ENCODE measurements at places on chromosomes 1 and 21. TPM values are rescaled to one million over a fixed set of nuclear protein-coding genes. Genes with fewer than 3 reads are reported as not detected.
A peak's percentile ranks its signal among the peaks of the same experiment; 100 is the strongest.

- H3K27ac ChIP-seq = no peak overlapping the region
- H3K36me3 ChIP-seq = peaks cover 7% of the 10 kb centered on the region
- no peak overlapping the region for H3K4me3 ChIP-seq
- no peaks in the 10 kb centered on the region for H3K4me1 ChIP-seq
- H3K27me3 ChIP-seq = no peaks in the 10 kb centered on the region
- no peak for DNase-seq
Measured at GRCh38 chr1:227726924-227727599, 8.0 kb downstream of the JMJD4 start.

The KPRP gene
- total RNA-seq = not detected

- peaks cover 7% of the 10 kb centered on the region for H3K4me1 ChIP-seq
- peak overlapping the region; percentile 95 for H3K4me3 ChIP-seq
- peak overlapping the region; percentile 9 for H3K27ac ChIP-seq
- no peaks in the 10 kb centered on the region for H3K36me3 ChIP-seq
- H3K27me3 ChIP-seq = no peaks in the 10 kb centered on the region
Measured at GRCh38 chr1:85465786-85466134, 801 bp upstream of the DDAH1 start.

- H3K4me1 ChIP-seq = no peaks in the 10 kb centered on the region
- H3K27me3 ChIP-seq = no peaks in the 10 kb centered on the region
- H3K36me3 ChIP-seq = no peaks in the 10 kb centered on the region
Measured at GRCh38 chr1:48221122-48221521, 1.4 kb upstream of the SLC5A9 start.

The CNKSR1 gene
- total RNA-seq = 0.28 TPM

DNA sequence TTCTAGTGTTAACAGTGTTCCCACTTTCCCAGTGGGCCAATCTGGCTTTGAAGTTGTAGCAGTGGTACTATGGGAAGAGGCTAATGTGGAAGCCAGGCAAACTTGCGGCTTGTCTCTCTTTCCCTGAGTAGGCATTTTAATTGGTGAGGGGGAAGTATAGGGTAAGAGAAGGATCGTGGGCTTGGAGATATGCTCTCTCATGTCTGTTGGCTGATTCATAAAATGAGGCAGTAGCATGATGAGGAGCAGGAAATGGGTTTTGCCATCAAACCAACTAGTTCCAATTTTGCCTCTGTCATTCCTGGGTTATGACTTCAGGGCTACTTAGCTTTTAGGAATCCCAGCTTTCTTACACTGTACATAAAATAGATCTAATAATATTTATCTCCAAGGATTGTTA is 12.1 kb downstream of the C8A start:
- no peaks in the 10 kb centered on the region for H3K27me3 ChIP-seq
- no peaks in the 10 kb centered on the region for H3K36me3 ChIP-seq
- no peak overlapping the region for H3K4me3 ChIP-seq
- peak; percentile 88 for DNase-seq

DNA sequence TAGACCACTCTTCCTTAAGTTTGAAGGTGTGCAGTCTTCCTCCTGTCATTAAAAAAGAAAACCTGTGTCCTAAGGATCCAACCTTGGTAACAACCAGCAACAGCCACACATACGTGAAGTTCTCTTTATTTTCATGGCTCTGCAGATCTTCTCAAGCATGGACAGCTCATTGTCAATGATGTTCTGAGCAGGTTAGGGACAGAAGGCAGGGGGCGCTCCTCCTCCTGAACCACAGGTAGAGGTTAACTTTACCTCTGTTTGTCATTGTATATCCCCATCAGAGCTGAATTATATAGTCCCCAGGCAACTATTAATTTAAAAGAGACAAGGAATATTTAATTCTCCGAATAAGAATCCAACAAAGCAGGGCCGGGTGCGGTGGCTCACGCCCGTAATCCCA is 52.5 kb upstream of the CR2 start:
- H3K36me3 ChIP-seq = no peaks in the 10 kb centered on the region
- H3K27me3 ChIP-seq = no peaks in the 10 kb centered on the region
- H3K27ac ChIP-seq = no peak overlapping the region
- H3K4me1 ChIP-seq = no peaks in the 10 kb centered on the region
- no peak for DNase-seq
- no peak overlapping the region for H3K4me3 ChIP-seq

GRCh38 chr1:236800002-236800620 is 5.0 kb downstream of the MTR start:
- no peaks in the 10 kb centered on the region for H3K27me3 ChIP-seq
- DNase-seq = peak; percentile 24
- H3K4me1 ChIP-seq = no peaks in the 10 kb centered on the region

The KRTAP12-2 gene
- not detected for total RNA-seq

GRCh38 chr1:56304975-56305374 is 274.4 kb downstream of the PLPP3 start:
- H3K27me3 ChIP-seq = no peaks in the 10 kb centered on the region
- H3K4me1 ChIP-seq = peaks cover 10% of the 10 kb centered on the region
- DNase-seq = peak; percentile 42
- H3K4me3 ChIP-seq = no peak overlapping the region

DNA sequence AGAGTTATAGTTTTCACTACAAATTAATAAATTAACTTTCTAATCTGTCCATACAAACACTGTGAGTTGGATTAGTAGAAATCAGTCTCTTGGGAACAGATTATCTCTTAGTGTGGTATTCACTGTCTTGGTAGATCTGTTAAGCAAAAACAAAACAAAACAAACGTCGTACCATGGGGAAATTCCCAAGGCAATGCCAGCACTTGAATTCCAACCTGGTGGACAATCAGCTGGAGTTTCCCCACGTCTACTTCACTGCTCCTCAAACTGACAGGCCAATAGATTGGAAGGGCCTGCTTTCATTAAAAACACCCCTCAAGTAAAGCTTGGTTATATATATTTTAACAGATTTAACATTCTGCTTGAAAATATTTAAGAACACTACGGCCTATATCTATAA is 31.9 kb downstream of the GDAP2 start:
- peaks cover 2% of the 10 kb centered on the region for H3K4me1 ChIP-seq
- peaks cover 6% of the 10 kb centered on the region for H3K36me3 ChIP-seq
- peak; percentile 50 for DNase-seq
- no peaks in the 10 kb centered on the region for H3K27me3 ChIP-seq

DNA sequence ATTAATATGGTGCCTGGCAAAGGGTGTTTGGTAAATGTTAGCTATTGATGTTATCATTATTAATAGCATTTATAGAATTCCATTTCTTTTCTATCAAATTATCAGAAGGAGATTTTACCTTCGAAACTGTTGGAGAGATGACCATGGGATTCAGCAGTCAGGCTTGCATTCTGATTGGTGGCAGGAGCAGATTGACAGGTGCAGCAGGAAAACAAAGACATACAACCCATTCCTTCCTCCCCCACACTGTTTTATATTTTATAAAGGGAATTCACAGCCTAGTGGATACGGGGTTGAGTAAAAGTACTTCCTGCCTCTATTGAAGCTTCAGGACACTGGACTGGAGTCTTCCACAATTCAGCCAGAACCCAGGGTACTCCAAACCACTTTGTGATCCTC is 55.1 kb upstream of the SYT14 start:
- peaks cover 7% of the 10 kb centered on the region for H3K4me1 ChIP-seq
- H3K36me3 ChIP-seq = no peaks in the 10 kb centered on the region
- H3K27me3 ChIP-seq = no peaks in the 10 kb centered on the region
- no peak for DNase-seq

DNA sequence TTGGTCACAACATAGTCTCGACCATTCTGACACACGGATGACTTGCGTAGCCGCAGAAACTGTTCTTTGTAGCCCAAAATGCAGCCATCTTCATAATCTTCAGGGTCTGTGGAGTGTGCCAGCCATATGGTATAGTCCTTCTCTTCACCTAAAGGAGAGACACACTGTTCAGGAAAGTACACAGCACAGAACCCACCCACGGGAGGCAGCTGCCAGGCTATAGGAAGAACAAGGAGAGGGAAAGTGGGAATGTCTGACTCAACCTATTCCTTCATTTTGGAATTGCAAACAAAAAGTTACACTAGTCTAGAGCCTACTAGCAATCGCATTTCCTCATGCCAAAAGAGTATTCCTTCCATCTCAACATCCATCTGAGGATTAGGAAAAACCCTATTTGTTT is 16.2 kb upstream of the MYBPHL start:
- H3K4me3 ChIP-seq = no peak overlapping the region
- no peak for DNase-seq
- H3K27me3 ChIP-seq = no peaks in the 10 kb centered on the region
- no peaks in the 10 kb centered on the region for H3K4me1 ChIP-seq

The WLS gene
- 157 TPM for total RNA-seq

The RORC gene
- total RNA-seq = not detected

- no peaks in the 10 kb centered on the region for H3K27me3 ChIP-seq
- peak; percentile 53 for DNase-seq
- H3K4me3 ChIP-seq = no peak overlapping the region
- H3K4me1 ChIP-seq = peaks cover 3% of the 10 kb centered on the region
- H3K36me3 ChIP-seq = peaks cover 12% of the 10 kb centered on the region
Measured at GRCh38 chr1:88979054-88979748, 13.2 kb downstream of the KYAT3 start.

DNA sequence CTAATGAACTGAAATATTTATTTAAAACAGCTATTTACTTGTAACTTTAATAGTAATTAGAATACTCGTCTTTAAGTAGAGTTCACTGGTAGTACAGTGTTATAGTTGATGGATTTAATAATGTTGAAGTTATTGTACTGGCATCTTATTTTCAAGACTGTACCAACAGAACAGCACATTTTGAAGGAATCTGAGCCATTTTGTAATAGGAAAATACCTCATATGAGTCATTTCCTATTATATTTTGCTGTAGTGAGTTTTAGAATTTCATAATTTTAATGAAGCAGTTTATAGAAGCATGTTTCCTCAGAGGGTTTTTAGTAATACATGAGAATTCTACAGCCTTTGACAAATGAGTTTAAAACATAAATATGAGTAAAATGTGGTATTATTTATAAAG is 258.3 kb downstream of the OLFM3 start:
- no peak overlapping the region for H3K4me3 ChIP-seq
- no peaks in the 10 kb centered on the region for H3K27me3 ChIP-seq
- H3K4me1 ChIP-seq = no peaks in the 10 kb centered on the region
- peak; percentile 44 for DNase-seq
- no peak overlapping the region for H3K27ac ChIP-seq

DNA sequence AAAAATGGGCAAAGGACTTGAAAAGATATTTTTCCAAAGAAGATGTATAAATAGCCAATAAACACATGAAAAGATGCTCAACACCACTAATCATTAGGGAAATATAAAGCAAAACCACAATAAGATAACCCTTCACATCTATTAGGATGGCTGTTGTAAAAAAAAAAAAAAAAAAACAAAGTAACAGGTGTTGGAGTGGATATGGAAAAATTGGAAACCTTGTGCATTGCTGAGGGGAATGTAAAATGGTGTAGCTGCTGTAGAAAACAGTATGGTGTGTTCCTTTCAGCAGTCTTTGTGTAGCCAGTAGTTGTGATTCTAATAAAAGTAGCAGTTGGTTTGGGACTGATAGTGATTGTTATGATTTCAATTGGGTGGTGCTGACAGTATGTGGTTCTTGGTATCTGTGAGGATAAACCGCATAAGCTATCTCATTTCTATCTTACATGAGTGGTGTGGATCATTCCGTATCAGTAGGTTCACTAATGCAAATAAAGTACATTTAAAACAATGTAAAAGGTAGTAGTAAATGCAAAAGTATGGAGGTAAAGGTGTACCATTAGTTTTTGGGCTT is 19.9 kb downstream of the MAN1A2 start:
- H3K4me3 ChIP-seq = no peak overlapping the region
- no peak for DNase-seq
- no peaks in the 10 kb centered on the region for H3K27me3 ChIP-seq
- no peak overlapping the region for H3K27ac ChIP-seq
- no peaks in the 10 kb centered on the region for H3K4me1 ChIP-seq
- H3K36me3 ChIP-seq = no peaks in the 10 kb centered on the region

DNA sequence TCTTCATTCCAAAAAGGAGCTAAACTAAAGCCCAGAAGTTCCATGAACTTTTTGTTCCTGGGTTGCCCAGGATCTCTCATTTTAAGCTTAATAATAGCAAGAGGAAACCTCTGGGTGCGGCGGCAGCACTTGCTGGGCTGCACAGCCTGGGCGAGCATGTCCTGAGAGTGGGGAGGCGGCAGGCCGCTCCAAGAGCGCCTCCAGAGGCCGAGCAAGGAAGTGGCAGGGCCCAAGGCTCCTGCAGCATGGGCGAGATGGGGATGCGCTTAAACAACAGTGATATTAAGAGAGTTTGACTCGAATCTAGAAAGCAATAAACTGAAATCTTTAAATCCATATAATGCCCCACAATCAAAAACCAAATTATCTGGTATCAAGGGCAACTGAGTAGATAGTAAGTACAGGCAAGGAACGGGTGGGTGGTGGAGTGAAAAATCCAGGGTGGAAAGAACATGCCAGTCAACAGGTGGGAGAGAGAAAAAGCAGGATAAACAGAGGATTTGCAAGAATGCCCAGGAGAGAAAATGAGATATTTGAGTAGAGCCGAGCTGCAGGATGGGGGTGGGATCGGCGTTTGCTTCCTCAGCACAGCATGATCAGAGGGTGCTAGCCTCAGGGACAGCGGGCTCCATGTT is 14.1 kb upstream of the TNR start:
- H3K27me3 ChIP-seq = no peaks in the 10 kb centered on the region
- H3K4me3 ChIP-seq = no peak overlapping the region
- DNase-seq = no peak
- H3K36me3 ChIP-seq = no peaks in the 10 kb centered on the region
- no peaks in the 10 kb centered on the region for H3K4me1 ChIP-seq
- H3K27ac ChIP-seq = no peak overlapping the region

- H3K4me1 ChIP-seq = peaks cover 4% of the 10 kb centered on the region
- DNase-seq = no peak
- H3K27me3 ChIP-seq = no peaks in the 10 kb centered on the region
- H3K4me3 ChIP-seq = no peak overlapping the region
Measured at GRCh38 chr1:111628153-111628552, 8.6 kb downstream of the RAP1A start.

DNA sequence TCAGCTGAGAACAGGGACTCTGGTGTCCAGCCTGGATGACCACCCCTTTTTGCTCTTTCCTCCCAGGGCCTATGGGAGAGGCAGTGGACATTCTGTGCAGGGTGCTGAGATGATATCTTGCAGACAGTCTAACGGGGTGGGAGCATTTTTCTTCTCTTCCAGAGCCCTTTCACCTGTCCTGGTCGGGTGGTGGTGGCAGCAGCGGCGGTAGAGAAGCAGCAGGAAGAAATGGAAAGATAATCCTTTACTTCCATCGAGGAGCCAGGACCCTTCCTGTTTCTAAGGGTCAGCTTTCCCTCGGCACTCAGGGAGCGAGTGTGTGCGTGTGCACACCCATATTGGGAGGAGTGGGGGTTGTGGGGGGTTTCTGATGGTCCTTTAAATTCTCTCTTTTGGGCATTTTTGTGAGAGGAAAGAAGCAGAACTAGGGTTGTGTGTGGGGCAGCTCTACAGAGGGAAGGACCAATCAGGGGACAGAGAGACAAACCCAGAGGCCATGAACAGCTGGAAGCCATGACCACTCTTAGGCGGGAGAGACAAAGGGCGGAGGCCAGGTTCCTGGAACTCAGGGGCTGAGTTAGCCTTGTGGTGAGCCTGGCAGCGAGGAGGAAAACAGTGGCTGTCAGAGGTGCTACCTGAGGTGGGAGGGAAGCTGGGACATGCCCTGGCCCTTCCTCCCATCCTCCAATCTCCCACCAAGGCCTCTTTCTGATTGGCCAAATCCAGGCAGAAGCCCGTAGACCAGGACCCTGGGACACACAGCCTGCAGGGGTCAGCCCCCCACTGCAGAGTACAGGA is 31.2 kb upstream of the CSF3R start:
- H3K4me3 ChIP-seq = no peak overlapping the region
- H3K27me3 ChIP-seq = peaks cover 2% of the 10 kb centered on the region
- no peak for DNase-seq
- no peak overlapping the region for H3K27ac ChIP-seq
- no peaks in the 10 kb centered on the region for H3K4me1 ChIP-seq
- H3K36me3 ChIP-seq = no peaks in the 10 kb centered on the region

Data from IMR-90 (cell line).